ENCODE measurements at places on chromosomes 7 and 10.

- no peak for DNase-seq
Observed at GRCh38 chr10:80288849-80289248, 609 bp downstream of the MAT1A start.

- DNase-seq = no peak
Observed at GRCh38 chr10:34008656-34009055, 674.2 kb upstream of the NRP1 start.

DNA sequence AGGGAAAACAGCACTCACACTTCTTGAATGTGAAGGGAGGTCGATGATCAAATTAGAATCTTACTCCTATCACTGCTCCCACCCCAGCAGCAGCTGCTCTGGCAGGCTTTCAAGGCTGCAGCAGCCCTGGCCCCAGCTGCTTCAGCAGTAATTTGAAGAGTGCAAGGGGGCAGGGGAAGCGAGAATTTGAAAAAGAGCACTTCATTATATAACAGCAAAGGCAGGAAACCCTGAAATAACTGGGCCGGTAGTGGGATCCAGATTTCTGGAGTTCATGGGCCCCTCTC is 44.9 kb downstream of the MYPN start:
- no peak for DNase-seq

GRCh38 chr10:50605269-50605950 is 18.3 kb downstream of the SGMS1 start:
- peak; percentile 29 for DNase-seq

DNA sequence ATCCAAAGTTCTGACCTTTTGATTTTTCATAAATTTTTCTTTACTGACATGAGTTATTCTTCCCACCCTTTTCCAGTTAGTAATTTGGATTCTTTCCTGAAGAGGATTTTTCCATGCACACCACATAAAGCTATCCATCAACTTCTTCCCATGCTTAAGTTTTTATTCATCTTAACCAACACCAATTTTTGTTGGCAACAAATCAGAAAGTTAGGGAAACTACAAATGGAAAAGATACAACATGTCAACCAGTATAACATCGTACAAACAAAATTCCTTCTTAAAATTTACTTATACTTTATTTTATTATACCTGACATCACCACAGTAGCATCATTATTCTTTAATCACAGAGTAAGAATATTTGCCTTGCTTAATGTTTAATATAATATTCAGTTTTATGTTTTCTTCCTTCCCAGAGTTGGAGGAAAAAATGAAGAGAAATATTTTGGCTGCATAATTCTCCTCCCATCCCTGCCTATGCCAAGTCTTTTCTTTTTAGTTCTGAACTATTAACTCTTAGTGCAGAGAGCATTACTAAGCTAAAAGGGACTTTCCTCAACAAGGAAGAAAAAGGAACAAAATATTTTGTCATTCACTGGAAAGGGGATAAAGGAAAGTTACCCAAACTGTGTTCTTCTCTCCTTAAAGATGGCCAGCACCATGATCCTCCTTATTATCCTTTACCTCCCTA is 67.5 kb upstream of the MEOX2 start:
- no peak for DNase-seq

DNA sequence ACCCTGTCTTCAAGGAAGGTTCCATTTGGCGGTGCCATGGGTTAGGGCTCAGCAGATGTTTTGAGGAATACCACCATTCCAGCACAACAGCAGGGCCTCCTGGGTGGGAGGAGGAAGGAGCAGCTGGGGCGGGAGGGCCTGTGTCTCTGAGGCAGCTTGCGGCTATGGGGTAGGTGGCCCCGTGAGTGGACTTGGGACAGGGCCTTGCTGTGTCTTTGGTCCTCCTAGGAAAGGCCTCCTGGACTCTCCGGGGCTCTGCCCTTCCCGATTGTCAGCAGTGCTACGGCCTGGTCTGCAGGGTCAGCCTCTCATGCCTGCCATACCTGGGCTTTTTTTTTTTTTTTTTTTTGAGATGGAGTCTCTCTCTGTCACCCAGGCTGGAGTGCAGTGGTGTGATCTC is 96.7 kb downstream of the PAXIP1 start:
- DNase-seq = no peak

DNA sequence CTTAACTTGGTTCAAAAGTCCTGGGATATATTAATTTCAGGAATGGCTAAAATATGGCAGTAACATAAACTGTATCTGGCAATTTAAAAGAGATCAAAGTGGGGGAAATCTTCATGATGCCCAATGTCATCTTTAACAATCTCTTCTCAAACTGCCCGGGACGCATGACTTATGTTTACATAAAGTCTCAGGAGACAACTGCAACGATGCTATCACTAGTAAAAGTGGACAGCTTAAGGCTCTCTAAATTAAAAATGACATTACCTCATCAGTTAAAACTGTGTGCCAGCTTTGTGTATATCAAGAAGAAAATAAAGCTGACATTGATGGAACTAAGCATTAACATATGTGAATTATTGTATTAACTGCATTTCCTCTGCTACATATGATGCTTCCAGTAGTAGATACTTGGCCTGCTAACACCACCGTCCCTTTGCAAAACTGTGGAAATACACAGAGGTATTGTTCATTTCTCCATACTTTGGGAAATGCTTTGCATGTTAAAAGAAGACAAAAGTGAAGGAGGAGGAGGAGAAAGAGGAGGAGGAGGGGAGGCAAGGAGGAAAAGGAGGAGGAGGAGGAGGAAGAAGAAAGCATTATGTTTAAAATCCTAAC is 62.4 kb downstream of the NRP1 start:
- no peak for DNase-seq

- DNase-seq = peak; percentile 41
Observed at GRCh38 chr10:103265717-103266329, 11.1 kb upstream of the INA start.

DNA sequence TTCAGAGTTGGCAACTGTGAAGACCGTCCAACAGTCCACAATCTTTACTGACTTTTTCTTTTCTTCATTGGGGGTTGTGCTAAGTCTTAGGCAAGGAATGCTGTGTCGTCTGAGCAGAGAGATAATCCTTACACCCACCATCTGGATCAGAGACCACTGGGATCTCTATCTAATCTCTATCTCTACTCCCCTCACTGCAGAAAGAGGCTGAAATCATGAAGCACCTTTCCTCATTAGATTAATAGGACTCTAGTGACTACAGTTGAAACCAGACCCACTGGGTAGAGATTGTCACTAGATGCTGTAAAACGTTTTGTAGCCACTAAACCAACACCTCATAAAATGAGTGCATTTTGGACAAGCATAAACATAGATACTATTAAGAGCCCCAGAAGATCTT is 387.4 kb upstream of the CELF2 start:
- DNase-seq = no peak

GRCh38 chr10:80538481-80539185 is 931 bp downstream of the SH2D4B start:
- no peak for DNase-seq

DNA sequence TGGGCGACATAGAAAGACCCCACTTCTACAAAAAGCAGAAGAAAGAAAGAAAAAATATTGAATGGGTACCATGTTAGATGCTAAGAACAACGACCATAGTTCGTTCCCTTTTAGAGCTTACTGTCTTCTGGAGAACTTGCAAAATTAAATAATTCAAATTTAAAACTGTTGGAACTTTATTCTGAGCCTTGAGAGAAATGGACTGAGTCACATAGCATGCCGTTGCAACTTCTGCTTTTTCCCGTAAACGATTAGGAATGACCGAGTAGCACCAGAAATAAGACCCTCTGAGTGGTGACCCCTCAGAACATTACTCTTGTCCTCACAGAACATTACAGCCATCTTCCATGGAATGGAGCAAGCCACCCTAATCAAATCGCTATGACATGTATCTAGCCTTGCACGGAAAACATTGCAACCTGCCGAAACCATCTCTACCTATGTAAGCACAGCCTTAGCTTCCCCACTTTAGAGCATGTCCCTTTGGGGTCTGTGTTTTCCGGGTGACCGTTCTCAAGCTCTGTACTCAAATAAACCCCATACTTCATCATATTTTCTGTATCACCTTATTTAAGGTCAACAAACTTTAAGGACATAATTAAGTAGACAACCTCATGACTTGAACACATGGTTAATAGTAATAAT is 179.1 kb downstream of the PRKCQ start:
- DNase-seq = no peak

All from activated CD4-positive, alpha-beta T cell treated with anti-CD3 and anti-CD28 coated beads, Interleukin-2, Interleukin-4, amounts not matched to agents 100 ng/mL and 50 ng/mL, durations not matched to agents 16 hours and 8 hours (primary cell).